ENCODE measurements at places on chromosomes 11 and 22.
A peak's percentile ranks its signal among the peaks of the same experiment; 100 is the strongest.

DNA sequence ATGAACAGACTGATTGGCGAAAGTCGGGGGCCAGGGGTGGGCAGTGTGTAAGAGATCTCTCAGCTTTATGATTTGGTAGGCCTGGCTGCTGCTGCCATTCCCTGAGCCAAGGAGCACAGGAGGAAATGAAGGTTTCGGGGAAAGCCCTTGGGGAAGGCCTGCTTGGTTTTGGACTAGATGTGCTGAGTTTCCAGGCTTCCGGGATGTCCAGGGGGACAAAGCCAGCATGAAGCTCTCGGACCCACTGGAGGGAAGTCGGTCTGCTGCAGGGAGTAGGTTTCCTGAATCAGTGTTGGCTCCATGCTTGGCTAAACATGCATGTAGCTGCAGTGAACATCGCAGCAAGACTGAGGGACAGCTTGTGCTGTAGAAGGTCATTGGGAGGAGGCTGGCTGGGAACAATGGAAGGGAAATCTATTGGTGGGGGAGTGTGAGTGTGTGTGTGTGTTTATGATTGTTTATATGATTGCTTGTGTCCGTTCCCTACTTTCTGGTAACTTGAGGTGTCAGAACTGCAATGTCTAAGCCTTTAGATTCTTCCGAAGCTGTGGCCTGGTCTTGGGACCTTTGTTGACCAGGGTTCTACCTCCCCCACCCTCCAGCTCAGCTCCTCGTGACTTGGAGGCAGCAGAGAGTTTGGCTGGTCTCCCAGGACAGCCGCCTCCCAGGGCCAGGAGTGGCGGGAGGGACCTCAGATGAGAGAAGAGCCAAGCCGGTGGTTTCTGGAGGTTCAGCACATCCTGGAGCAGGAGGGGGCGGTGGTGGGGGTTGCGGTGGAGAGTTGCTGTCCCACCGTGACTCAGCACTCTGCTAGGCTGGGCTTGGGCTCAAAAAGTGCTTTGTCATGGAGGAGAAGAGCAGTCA lies 4.0 kb upstream of the FTH1 start:
- DNase-seq: peak; percentile 55

GRCh38 chr11:84642500-84642899 lies 984.6 kb downstream of the DLG2 start:
- no peak for DNase-seq

- no peak for DNase-seq
These were observed 55.6 kb upstream of the RRM1 start for GRCh38 chr11:4039011-4039410.

GRCh38 chr11:128579798-128580504 lies 7.4 kb downstream of the ETS1 start:
- DNase-seq: no peak

DNA sequence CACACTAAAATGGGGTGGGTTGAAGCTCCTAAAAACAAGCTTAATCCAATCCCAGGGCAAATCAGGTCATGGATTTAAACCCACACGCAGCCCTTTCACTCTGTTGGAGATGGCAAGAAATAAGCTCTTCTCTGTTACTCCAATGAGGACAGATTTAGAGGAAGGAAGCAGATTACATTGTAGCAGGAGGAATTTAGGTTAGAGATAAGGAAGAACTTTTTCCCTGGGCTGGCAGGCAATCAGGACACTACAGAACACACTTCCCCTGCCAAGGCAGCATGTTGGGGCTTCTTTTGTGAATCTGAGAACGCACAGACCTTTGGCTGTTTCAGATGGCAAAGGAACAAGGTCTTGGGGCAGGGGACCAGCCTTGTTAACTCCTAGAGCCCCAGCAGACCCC lies 46.2 kb downstream of the C11orf58 start:
- no peak for DNase-seq

- DNase-seq: no peak
These were observed 875.6 kb downstream of the METTL15 start for GRCh38 chr11:28983780-28984179.

- no peak for DNase-seq
These were observed 21.4 kb upstream of the RASL10A start for GRCh38 chr22:29336751-29337490.

- peak; percentile 91 for DNase-seq
These were observed at the start of gene AIP for GRCh38 chr11:67482827-67483798. Gene AIP (plus strand): TSS chr11:67483026. CDS start chr11:67483159, 133 bp downstream.

GRCh38 chr22:26385164-26385563 lies 43.9 kb upstream of the ASPHD2 start:
- no peak for DNase-seq

GRCh38 chr11:119460097-119460496 lies 37.1 kb upstream of the THY1 start:
- DNase-seq: no peak

DNA sequence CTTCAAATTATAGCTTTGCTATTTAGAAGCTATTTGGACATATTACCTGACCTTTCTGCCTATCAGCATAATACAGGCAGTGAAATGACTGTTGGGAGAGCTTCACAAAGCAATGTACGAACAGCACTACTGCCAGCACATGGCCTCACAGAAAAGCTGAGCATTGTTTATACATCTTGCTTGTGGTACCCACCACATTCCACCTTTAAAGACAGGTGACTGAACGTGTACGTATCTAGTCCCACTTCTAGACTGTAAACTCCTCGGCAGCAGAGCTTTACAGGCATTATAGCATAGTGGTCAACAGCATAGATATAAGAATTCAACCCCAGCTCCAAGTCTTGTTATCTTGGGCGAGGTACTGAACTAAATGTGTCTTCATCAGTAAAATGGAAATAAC lies 1.6 kb downstream of the JOSD1 start:
- no peak for DNase-seq

GRCh38 chr22:23496445-23496833 lies 83.7 kb downstream of the IGLL1 start:
- no peak for DNase-seq

DNA sequence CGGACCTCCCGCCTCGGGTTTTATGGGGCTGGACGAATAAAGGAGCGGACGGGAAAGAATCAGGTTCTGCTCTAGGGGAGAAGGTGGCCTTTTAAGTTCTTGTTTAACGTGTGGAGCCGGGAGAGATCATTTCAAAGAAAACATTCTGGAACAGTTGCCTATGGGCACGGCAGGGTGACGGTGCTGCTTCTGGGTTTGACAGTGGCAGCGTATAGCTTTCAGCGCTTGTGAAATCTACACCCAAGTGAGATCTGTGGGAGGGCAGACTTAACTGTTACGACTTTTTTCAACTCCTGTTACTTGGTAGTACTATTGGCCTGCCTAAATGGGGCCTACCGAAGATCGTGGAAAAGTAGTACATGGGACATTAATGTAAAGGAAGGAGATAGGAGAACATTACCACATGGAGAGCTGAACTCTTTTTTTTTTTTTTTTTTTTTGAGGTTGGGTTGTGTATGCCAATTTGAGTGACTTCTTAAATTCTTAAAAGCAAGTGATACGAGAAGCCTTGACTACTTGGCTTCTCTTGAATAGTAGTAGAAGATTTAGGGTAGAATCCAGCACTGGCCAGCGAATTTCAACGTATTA lies 743 bp downstream of the USP47 start:
- DNase-seq: peak; percentile 31

GRCh38 chr22:24007253-24008021 lies 2.2 kb upstream of the GSTT4 start:
- DNase-seq: no peak
